Activated naive CD8-positive, alpha-beta T cell treated with anti-CD3 and anti-CD28 coated beads, Interleukin-2, amount 10 ng/mL, durations not matched to agents 7 days and 5 days (primary cell): ENCODE measurements at places on chromosomes 4 and X. TPM values are rescaled to one million over a fixed set of nuclear protein-coding genes. Genes with fewer than 3 reads are reported as not detected.

Gene MCUB
- total RNA-seq, result 110 TPM

Gene FGF16
- total RNA-seq, result not detected

Gene GAGE12H
- not detected for total RNA-seq

Gene ASB9
- 0.71 TPM for total RNA-seq

- no peaks in the 10 kb centered on the region for H3K36me3 ChIP-seq
- H3K4me3 ChIP-seq, result no peak overlapping the region
- peaks cover 12% of the 10 kb centered on the region for H3K4me1 ChIP-seq
- peak overlapping the region; percentile 16 for H3K27ac ChIP-seq
Measured at GRCh38 chr4:112141366-112142138, 3.7 kb upstream of the FAM241A start.

DNA sequence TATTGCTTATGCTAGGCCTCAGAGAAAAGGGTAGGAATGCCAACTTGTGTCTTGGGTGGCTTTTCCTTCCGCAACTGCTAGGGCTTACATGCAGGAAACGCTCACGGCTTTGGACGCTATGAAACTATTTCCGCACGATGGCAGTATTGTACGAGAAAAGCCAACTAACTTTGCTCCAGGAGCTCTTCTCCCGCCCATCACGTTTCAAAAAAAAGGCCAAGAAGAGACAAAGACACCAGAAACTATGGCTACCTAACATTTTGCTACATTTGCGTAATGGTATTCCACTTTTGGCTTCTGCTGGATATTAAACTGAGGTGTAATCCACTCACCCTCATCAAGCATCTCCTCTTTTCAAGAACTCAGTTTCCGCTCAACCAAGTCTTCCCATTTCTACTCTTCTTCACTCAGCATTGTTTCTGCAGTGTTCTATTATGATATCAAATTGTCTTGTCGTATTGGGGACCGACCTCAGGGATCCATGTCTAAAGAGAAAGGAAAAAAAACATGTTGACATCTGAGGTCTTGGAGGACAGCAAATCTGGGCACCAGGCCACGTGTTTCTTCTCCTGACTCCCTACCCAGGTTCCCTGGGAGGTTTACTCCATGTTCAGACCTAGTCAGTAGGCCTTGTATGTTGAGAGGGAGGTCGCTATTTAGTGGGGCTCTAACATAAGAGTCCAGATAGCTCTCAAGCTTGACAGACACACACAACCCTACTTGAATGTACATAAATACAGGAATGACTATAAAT lies 239.4 kb upstream of the STK26 start:
- DNase-seq, result no peak
- no peaks in the 10 kb centered on the region for H3K4me1 ChIP-seq
- peaks cover 10% of the 10 kb centered on the region for H3K36me3 ChIP-seq
- no peaks in the 10 kb centered on the region for H3K27me3 ChIP-seq
- no peak overlapping the region for H3K4me3 ChIP-seq
- H3K27ac ChIP-seq, result no peak overlapping the region

GRCh38 chr4:159366966-159367780 lies 264.3 kb downstream of the RAPGEF2 start:
- H3K36me3 ChIP-seq, result no peaks in the 10 kb centered on the region
- no peaks in the 10 kb centered on the region for H3K4me1 ChIP-seq
- DNase-seq, result no peak

- no peak overlapping the region for H3K27ac ChIP-seq
- no peak overlapping the region for H3K4me3 ChIP-seq
- peaks cover 7% of the 10 kb centered on the region for H3K4me1 ChIP-seq
- H3K27me3 ChIP-seq, result no peaks in the 10 kb centered on the region
- no peaks in the 10 kb centered on the region for H3K36me3 ChIP-seq
Measured at GRCh38 chrX:15301924-15302323, 13.5 kb downstream of the ASB11 start.

GRCh38 chrX:9342561-9343051 lies 122.3 kb upstream of the TBL1X start:
- peak overlapping the region; percentile 47 for H3K4me3 ChIP-seq
- no peaks in the 10 kb centered on the region for H3K27me3 ChIP-seq
- no peaks in the 10 kb centered on the region for H3K36me3 ChIP-seq
- peak overlapping the region; percentile 48 for H3K27ac ChIP-seq
- peaks cover 19% of the 10 kb centered on the region for H3K4me1 ChIP-seq

DNA sequence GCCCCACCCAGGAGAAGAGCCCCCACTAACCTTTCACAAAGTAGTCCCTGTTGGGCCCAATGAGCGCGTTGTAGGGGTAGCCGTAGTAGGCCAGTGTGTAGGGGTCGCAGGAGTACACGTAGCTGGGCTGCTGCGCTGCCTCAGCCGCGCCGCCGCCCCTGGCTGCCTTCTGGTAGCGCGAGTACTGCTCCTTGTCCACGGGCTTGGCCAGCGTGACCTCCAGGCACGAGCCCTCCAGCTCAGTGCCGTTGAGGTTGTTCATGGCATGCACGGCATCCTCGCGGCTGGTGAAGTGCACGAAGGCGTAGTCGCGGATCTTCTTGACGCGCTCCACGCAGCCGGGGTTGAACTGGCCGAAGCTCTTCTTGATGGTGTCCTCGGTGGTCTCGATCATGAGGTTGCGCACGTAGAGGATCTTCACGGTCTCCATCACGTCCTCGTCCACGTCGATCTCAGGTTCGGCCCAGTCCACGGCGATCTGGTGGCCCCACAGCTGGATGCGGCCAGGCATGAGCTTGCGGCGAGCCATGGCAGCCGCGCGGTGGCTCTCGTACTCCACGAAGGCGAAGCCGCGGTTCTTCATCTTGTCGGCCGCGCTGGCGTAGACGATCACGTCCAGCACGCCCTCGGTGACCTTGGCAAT lies 102.7 kb downstream of the CHRNA9 start:
- H3K27ac ChIP-seq, result no peak overlapping the region
- peaks cover 14% of the 10 kb centered on the region for H3K36me3 ChIP-seq
- H3K4me3 ChIP-seq, result no peak overlapping the region

DNA sequence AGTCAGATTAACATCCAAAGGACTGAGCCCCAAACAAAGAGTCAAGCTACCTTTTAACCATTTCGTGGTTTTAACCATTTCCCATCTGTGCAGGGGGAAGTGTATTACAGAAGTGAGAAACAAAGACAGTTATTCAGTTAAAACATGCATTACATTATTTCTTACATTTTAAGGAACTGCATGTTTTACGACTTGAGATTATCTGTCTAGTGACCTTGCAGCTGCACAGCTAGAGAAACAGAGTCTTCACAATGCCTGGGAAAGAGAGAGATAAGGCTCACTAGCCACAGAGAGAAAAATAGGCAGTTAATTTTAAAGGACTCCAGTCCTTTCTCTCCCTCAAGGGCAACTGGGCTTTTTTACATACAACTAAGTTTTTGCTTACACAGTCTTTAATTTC lies 48.7 kb upstream of the KLHL4 start:
- no peak overlapping the region for H3K4me3 ChIP-seq
- no peak overlapping the region for H3K27ac ChIP-seq
- H3K36me3 ChIP-seq, result no peaks in the 10 kb centered on the region

GRCh38 chr4:105116616-105117319 lies 29.9 kb upstream of the TET2 start:
- H3K27ac ChIP-seq, result no peak overlapping the region
- DNase-seq, result no peak
- H3K36me3 ChIP-seq, result no peaks in the 10 kb centered on the region
- peaks cover 11% of the 10 kb centered on the region for H3K27me3 ChIP-seq
- peaks cover 2% of the 10 kb centered on the region for H3K4me1 ChIP-seq
- no peak overlapping the region for H3K4me3 ChIP-seq

- no peak overlapping the region for H3K4me3 ChIP-seq
- DNase-seq, result no peak
- H3K27ac ChIP-seq, result no peak overlapping the region
- H3K27me3 ChIP-seq, result no peaks in the 10 kb centered on the region
- no peaks in the 10 kb centered on the region for H3K36me3 ChIP-seq
Measured at GRCh38 chr4:145451895-145452294, 29.8 kb upstream of the SMAD1 start.

DNA sequence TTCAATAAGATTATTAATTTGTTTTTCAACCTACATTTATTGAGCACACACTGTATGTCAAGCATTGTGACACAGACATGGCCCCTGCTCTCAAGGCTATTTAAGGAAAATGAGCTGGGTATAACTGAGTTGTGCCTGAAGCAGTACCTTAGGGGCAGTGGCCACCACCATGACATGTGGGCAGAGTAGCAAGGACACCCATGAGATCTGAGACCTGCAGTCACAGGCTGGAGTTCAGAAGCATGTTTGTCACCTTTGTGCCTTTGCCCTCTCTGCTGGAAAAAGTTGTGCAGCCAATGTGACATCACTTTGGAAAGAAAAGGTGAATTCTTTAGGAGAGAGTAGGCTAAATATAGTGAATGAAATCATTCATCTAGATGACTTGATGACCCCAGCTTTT lies 501.3 kb downstream of the BCOR start:
- no peak overlapping the region for H3K27ac ChIP-seq
- H3K4me1 ChIP-seq, result no peaks in the 10 kb centered on the region
- H3K36me3 ChIP-seq, result no peaks in the 10 kb centered on the region
- DNase-seq, result no peak
- H3K27me3 ChIP-seq, result no peaks in the 10 kb centered on the region
